CD4-positive, alpha-beta T cell treated with Interleukin-15 for 4 hours (primary cell): ENCODE measurements at places on chromosomes 11 and 22.
A peak's percentile ranks its signal among the peaks of the same experiment; 100 is the strongest.

GRCh38 chr11:116170526-116171120, 602.2 kb downstream of the BUD13 start:
- no peak for DNase-seq

DNA sequence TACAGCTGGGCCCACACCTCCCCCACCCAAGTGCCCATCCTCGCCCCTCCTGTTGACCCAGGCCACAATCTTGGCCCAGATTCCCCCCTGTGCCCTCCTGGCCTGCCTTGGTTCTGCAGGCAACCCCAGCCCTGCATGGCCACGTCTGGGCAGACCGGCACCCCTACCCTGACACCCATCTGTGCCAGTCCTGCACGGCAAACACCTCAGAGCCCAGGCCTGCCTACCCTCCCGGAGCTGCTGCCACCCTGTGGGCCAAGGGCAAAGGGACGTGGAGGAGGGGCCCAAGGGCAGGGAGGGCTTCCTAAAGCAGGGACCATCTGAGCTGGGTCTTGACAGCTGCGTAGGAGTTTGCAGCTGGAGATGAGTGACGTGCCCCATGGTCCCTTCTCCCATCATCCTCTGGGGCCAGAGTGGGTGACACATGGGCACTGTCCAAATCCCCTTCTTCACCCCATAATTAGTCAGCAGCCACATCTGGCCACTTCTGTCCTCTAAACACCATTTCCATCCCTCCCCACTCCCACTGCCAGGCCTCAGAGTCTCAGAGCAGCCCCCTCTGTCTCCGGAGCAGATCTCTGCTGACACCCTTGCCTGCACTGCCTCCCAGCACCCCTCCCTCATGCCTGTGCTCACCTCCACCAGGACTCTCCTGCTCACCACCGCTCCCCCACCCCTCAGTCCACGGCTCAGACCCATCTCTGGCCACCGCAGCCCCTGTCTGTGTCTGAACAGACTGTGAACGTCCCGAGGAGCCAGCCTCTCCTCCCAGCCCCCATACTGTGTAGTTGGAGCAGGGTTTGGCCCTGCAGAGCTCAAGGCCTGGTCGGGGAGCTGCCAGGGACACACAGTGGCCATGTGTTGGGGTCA, 35.6 kb upstream of the PPARA start:
- no peak for DNase-seq

GRCh38 chr11:113567867-113568544, 92.8 kb upstream of the DRD2 start:
- DNase-seq: no peak

- DNase-seq: no peak
Measured at GRCh38 chr11:70323806-70324205, 53.3 kb downstream of the PPFIA1 start.

DNA sequence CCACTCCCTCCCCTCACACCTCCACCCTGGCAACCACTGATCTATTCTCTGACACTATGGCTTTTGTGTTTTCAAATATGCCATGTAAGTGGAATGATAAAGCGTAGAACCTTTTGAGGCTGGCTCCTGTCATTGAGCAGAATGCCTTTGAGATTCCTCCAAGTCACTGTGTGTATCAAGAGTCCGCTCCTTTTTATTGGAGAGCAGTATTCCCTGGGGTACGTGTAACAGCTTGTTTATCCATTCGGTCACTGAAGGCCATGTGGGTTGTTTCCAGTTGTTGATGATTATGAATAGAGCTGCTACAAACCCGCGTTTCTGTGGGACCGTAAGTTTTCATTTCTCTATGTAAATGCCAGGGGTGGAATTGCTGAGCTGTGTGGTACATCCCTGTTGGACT, 10.3 kb downstream of the TP53I11 start:
- no peak for DNase-seq

GRCh38 chr11:69320756-69321741, 27.1 kb downstream of the MYEOV start:
- no peak for DNase-seq

DNA sequence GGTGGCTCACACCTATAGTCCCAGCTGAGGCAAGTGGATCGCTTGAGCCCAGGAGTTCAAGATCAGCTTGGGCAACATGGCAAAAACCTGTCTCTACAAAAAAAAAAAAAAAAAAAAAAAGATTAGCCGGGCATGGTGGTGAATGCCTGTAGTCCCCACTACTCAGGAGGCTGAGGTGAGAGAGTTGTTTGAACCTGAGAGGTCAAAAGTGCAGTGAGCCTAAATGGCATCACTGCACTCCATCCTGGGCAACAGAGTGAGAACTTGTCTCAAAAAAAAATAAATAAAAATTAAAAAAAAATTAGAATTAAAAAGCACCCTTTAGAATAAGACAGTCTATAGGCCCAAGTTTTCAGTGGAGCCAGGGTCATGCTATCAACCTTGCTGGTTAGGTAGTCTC, 95.5 kb downstream of the PDHX start:
- no peak for DNase-seq

GRCh38 chr22:33850724-33851123, 69.6 kb downstream of the LARGE1 start:
- no peak for DNase-seq

- no peak for DNase-seq
Measured at GRCh38 chr11:29183301-29183700, 833.5 kb downstream of the KCNA4 start.

DNA sequence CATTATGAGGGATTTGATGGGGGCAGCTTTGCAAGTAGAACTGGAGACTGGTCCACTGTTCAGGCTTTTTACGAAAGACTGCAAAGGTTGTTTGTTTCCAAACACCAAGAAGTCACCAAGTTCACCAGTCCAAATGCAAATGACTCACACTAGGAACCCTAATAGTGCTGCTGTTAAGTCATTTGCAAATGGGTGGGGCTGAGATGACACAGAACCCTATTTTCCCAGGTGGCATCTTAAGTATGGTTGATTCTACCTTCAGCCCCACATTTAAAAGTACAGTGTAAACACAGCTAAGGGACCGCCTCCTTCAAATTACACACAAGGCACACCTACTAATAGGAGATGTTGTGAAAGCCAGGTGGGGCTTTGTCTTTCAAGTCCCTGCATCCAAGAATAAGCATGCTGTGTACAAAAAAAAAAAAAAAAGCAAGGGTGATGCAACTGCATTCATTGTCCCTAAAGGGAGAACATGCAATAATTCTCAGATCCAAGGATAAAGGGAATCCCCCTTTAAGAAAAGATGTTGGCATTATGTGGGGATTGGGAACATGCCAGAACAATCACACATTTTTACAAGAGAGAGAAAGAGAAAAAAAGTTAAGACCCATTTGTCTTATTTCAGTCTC, 27.3 kb downstream of the BDNF start:
- DNase-seq: no peak

GRCh38 chr11:82863209-82863608, 37.0 kb downstream of the PRCP start:
- no peak for DNase-seq

- DNase-seq: no peak
Measured at GRCh38 chr11:8962841-8963240, 1.4 kb downstream of the TMEM9B start.

- DNase-seq: no peak
Measured at GRCh38 chr22:24942301-24942700, 4.2 kb downstream of the LHFPL7 start.

GRCh38 chr11:87290304-87290922, 252.7 kb downstream of the TMEM135 start:
- peak; percentile 53 for DNase-seq

DNA sequence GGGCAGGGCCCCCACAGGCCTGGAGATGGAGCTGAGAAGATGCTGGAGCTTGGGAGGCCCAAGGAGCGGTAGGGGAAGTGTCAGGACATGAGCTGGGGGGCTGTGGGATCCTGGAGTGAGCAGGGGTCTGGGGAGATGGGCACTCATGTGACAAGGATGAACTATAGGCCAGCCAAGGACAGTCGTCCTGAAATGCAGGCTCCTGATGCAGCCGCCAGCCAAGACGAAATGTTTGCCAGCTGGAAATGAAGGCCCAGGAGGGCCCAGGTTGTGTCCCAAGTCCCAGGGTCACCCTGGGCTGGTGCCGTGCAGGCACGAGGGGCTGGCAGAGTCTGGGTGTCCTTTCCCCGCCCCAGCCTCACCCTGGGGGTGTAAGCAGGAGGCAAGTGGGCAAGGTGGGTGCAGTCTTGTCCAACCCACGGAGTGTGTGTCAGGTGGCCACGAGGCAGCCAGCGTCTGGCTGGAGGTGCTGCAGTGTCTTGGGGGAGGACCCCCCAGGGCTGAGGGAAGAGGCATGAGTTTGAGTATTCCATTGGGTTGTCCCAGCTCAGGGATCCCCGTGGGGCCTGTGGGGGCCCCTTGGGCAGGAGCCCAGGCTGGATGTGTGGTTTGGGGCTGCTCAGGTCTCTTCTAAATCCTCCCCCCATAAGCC, 21.4 kb downstream of the MRGPRG start:
- no peak for DNase-seq

DNA sequence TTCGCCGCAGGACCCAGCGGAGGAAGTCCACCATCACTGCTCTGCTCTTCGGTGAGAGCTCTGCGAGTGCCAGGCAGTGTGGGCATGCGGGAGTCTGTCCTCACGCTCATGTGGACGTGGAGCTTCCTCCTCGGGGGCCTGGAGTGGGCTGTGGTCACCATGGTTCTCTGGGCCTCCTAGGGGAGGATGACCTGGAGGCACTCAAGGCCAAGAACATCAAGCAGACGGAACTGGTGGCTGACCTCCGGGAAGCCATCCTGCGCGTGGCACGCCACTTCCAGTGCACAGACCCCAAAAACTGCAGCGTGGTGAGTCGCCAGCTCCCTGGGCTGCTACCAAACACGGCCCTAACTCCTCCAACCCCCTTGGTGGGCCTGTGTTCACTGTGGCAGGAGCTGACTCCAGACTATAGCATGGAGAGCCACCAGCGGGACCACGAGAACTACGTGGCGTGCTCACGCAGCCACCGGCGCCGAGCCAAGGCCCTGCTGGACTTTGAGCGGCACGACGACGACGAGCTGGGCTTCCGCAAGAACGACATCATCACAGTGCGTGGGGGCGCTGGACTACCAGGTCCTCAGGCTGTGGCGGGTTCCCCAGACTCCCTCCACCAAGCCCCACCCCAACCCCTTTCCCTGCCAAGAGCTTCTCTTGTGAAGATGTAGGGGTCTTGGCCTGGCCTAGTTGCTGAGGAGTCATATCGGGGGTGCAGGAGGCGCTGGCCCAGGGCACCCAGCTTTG, 36.8 kb downstream of the SGSM3 start:
- no peak for DNase-seq
